ENCODE measurements at places on chromosomes 1 and 21.
A peak's percentile ranks its signal among the peaks of the same experiment; 100 is the strongest.

GRCh38 chr1:153360190-153360589, 2.5 kb downstream of the S100A9 start:
- no peak for DNase-seq

DNA sequence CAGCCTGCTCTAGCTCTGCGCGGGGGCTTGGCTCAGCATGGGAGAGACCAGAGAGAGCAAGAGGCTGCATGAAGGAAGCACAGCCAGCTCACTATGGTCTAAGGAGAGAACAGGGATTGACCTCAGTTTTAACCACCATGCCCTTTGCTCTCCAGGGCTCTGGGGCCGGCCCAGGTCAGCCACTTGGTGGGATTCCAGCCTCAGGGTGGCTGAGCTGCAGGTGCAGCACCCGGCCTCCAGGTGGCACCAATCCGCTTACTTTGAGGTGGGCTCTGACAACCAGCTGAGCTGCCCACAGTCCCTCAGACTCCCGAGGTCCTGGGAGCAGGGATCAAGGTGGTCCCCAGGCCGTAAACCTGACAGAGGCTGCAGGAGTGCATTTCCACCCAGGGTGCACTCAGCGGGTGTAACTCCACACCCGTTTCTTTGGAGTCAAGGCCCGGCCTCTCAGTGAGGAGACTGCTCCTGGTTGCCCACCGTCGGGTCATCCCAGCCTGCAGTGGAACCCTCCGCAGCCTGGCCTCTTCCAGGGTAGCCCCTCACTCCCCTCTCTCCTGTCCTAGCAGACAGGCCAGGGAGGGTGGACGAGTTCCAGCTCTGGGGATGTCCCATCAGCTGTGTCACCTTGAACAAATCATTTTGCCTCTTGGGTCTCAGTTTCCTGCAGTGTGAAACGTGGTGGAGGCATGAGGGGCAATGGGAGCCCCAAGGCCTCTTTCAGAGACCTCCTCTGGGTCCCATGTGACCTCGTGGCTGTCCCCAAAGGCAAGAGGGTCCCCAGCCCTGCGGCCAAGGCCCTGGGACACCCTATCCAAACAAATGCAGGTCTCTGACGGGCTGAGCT, 607 bp upstream of the LGR6 start:
- peak; percentile 80 for DNase-seq

- DNase-seq, result no peak
These were observed 17.7 kb downstream of the NMNAT1 start for GRCh38 chr1:9960706-9961562.

DNA sequence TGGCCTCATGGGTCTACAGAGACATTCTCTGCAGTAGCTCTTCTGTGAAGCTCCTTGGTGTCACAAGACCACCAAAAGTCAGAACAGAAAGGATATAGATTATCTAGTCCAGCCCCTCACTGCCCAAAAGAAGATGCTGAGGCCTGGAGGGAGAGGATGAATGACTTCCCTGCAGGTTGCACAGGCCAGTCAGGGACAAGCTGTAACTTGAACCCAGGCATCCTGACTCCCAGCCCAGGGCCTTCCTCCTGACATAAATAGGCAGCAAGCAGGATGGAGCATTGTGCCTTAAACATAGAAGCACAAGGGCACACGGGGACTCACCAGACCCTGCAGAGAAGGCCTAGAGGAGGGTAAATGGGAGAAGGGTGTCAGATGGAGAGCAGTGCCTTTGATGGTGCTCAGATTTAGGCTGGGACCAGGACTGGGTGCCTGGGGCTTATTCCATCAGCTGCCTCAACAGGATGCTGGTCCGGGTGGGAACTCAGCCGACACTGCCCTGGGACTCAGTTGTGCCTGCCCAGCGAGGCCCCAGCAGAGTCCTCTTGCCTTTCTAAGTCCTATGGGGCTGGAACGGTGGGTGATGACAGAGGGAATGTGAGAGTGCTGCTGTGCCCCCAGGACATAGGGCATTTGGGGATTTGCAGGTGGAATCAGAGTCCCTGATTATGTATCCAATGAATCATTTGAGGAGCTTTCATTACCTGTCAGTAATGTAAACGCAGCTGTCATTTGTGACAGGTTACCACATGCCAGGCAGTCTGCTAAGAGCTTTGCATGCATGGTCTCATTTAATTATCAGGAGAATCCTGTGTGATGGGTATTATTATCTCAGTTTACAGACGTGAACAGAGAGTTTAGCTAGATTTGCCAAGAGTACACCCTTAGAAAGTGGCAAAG, 13.2 kb downstream of the S100A7A start:
- no peak for DNase-seq

GRCh38 chr1:50877641-50878040, 82.4 kb downstream of the FAF1 start:
- DNase-seq, result no peak

Measured in neural crest cell (in vitro differentiated cells).